ENCODE measurements at places on chromosomes 2 and 18.
A peak's percentile ranks its signal among the peaks of the same experiment; 100 is the strongest.

DNA sequence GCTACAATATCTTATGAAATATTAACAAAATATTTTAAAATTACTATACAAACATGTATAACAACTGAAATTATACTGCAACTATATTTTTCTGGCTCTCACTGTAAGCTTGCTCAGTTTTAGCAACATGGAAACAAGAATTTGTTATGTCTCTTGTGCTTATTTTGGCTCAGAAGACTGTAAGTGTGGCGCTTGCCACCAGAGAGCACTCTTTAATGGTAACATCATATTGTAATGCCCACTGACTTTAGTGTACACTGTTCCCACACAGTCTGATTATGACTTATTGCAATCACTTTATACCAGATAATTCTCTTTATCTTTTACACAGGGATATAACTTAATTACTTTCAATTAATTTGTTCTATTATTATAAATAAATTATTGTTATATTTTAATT is 1500.6 kb upstream of the TMEFF2 start:
- no peaks in the 10 kb centered on the region for H3K27me3 ChIP-seq
- peak; percentile 20 for DNase-seq
- H3K36me3 ChIP-seq, result no peaks in the 10 kb centered on the region
- no peak overlapping the region for H3K27ac ChIP-seq
- no peaks in the 10 kb centered on the region for H3K4me1 ChIP-seq
- no peak overlapping the region for H3K4me3 ChIP-seq

DNA sequence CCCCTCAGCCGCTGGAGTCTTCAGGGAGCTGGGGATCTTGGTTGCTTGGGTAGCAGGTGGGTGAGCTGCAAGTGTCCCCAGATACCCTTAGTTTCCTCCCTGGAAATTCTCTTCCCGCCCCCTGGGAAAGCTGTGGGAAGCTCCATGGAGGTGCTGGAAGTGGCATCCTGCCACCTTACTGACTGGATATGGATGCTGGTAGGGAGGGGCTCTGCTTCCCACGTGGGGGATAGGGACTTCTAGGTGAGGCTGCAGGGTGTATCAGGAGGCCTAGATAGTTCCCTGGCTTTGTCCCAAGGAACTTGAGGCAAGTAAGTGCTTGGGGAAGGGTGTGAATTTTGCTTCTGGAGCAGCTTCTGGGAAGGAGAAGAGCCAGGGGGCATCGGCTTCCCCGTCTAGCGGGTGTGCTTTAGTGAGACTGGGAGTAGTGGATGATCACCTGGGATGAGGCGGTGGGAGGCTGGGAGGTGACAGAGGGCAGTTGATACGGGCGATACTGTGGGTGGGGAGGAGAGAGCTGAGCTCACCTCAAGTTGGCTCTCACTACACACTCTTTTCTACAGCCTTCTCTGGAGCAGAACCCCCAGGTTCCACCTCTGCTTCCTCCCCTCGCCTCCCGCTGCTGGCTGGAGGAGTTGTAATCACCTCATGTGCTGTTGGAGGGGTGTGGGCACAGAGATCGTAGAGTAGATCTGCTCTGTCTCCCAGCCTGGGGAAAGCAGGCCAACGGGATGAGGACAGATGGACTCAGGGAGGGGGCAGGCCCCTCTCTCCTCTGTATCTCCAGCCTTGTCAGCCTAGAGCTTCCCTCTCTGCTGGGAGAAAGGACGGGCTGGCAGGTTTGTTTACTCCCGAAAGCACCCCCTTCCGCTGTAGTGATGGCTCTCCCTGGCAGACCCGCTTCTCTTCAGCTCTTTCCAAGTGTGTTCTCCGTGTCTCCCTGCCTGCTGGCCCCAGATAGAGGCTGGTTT is 19.8 kb downstream of the TET3 start:
- H3K27me3 ChIP-seq, result no peaks in the 10 kb centered on the region
- no peak for DNase-seq
- H3K36me3 ChIP-seq, result no peaks in the 10 kb centered on the region
- H3K4me3 ChIP-seq, result no peak overlapping the region
- no peak overlapping the region for H3K27ac ChIP-seq

GRCh38 chr2:211665299-211665698 is 873.3 kb downstream of the ERBB4 start:
- H3K4me1 ChIP-seq, result no peaks in the 10 kb centered on the region
- H3K4me3 ChIP-seq, result no peak overlapping the region
- H3K36me3 ChIP-seq, result no peaks in the 10 kb centered on the region

DNA sequence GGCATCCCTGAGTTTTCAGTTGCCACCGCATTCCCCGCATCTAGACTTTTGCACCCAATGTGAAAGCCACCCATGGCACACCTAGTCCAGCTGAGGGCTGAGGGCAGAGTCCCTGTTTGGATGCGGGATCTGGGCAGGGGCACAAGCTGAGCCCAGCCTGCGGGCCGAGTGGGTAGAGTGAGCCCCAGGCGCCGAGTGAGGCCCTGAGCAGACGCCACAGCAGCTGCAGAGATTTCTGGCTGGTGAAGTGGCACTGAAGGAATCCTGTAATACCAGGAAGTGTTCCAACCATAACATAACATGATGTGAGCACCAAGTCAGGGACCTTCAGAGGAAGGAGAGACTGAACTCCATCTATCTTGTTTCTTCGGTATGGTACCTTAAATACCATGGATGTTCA is 27.7 kb upstream of the FRZB start:
- H3K4me3 ChIP-seq, result no peak overlapping the region
- no peak for DNase-seq
- H3K27ac ChIP-seq, result no peak overlapping the region
- H3K27me3 ChIP-seq, result no peaks in the 10 kb centered on the region
- no peaks in the 10 kb centered on the region for H3K36me3 ChIP-seq

- no peaks in the 10 kb centered on the region for H3K36me3 ChIP-seq
- no peaks in the 10 kb centered on the region for H3K27me3 ChIP-seq
- no peak overlapping the region for H3K4me3 ChIP-seq
Measured at GRCh38 chr2:34419856-34420255, 820.8 kb upstream of the FAM98A start.

DNA sequence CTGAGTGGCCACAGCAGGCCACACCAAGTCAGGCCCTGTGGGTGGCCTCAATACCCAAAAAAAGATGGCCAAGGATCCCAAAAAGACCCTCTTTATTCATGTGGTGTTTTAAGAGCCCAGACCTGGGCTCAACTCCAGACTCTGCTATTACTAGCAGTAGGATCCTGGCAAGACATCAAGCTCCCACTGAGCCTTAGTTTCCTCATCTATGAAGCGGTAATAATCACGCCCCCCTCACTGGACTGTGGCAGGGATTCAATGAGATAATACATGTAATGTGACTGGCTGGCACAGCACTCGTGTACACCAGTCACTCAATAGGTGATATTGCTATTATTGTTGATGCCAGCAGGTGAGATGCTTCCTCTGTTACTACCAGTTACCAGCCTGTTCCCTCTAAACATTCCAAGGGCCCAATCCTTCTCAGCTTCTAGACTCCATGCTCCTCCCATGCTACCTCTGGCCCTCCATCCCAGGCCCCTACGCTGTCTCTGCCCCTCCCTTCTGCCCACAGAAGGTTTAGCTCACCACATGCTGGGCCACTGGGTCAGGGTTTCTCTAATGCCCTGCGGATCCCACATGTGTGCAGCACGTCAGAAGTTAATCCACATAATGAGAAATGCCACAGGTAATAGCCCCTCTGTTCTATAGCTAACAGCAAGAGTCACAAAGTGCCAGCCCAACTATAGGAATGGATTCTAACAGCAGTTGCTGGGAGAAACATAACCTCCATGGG is 51.2 kb downstream of the SLC4A5 start:
- H3K4me3 ChIP-seq, result no peak overlapping the region
- H3K4me1 ChIP-seq, result peaks cover 11% of the 10 kb centered on the region
- no peaks in the 10 kb centered on the region for H3K36me3 ChIP-seq
- H3K27ac ChIP-seq, result no peak overlapping the region
- DNase-seq, result no peak

DNA sequence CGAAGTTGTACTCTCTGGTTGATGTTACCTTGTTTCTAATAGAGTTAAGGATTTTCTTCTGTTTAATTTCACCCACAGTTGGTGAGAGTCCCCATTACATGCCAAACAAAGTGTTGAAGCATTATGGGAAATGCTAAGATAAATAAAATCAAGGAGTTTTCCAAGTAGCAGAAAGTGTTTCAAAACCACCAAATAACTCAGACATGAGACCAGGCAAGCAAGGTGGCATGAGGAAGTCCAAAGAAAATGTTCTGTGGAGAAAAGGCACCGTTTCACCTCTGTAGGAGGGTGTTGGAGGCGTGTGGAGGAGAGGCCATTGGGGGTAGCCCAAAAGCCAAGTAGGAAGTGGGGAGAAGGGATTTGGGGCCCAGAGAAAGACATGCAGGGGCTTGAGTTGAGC is 8.7 kb downstream of the CFAP221 start:
- no peak for DNase-seq
- no peaks in the 10 kb centered on the region for H3K4me1 ChIP-seq
- H3K4me3 ChIP-seq, result no peak overlapping the region
- H3K36me3 ChIP-seq, result no peaks in the 10 kb centered on the region
- peaks cover 10% of the 10 kb centered on the region for H3K27me3 ChIP-seq
- H3K27ac ChIP-seq, result no peak overlapping the region

DNA sequence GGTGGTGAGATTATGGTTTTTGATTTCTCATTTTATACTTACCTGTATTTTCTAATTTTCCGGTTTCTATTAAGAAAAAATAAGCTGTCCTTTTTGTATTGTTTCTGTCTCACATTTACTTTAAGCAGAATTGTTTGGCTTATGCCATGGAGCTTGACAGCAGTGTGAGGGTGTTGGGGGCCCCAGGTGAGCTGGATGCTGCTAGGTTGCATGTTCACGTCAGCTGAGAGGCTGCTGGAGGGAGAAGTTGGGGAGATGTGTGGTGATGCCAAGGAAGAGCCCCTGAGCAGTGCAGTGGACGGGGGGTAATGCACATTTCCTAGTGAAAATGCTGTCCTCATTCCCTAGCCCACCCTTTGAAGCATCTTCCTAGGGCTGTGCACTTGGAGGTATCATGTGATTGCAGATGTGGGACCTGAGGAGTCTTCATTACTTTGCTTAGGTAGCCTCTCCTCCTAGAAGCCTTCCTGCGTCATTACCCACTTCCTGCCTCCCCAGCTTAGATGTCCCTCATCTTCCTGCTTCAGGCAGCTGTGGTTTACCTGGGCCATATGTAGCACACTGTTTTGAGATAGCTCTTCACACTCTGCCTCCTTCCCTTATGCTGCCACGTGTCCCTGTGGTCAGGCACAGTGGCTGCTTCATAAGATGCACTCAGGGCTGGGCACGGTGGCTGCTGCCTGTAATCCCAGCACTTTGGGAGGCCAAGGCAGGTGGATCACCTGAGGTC is 16.2 kb downstream of the ATG16L1 start:
- H3K4me3 ChIP-seq, result no peak overlapping the region
- DNase-seq, result peak; percentile 54

DNA sequence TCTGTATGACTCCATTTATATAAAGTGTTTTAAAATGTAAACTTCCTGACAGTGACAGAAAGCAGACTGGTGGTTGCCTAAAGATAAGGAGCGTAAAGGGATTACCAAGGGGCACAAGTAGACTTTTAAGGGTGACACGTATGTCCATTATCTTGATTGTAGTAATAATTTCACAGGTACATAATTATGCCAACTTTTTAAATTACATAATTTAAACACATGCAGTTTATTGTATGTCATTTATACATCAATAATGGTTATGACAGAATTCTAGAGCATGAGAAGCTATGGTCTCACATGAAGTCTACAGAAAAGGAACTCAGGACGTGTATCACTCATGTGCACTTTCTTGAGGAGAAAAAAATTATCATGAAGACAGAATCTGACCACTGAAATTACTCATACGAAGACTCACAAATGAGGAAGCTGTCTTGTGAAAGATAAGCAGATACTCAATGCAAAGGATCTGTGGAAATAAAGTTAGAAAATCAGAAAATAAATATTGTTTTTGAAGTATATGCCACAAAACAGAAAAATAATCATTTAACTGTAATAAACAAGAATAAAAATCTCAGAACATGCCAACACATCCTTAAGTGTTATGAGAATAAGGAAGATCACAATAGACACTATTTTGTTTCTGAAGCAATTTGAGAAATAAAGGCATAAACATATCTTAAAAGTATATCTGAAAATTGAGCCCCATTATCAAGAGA is 84.4 kb downstream of the TMEM131 start:
- no peaks in the 10 kb centered on the region for H3K27me3 ChIP-seq
- no peak overlapping the region for H3K4me3 ChIP-seq
- H3K4me1 ChIP-seq, result no peaks in the 10 kb centered on the region
- peaks cover 7% of the 10 kb centered on the region for H3K36me3 ChIP-seq
- DNase-seq, result peak; percentile 66

DNA sequence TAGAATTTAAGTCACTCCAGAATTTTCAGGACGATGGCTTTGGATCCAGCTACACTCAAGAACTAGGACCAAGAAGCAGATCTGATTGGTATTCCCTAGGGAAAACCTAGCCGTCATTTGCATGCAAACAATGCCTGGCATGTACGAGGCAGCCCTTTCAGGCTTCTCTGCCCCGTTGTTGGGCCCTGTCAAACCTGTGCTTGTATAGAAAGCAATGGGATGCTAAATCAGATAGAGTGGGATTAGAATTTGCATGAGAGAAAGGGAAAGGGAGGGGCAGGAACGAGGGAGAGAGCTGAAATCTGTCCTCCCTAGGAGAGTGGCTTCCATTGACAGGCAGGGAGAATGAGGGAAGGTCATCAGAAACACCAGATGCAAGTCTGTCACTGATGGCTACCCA is 28.6 kb downstream of the ARID5A start:
- H3K27ac ChIP-seq, result no peak overlapping the region
- no peaks in the 10 kb centered on the region for H3K36me3 ChIP-seq
- no peaks in the 10 kb centered on the region for H3K4me1 ChIP-seq
- no peak overlapping the region for H3K4me3 ChIP-seq

DNA sequence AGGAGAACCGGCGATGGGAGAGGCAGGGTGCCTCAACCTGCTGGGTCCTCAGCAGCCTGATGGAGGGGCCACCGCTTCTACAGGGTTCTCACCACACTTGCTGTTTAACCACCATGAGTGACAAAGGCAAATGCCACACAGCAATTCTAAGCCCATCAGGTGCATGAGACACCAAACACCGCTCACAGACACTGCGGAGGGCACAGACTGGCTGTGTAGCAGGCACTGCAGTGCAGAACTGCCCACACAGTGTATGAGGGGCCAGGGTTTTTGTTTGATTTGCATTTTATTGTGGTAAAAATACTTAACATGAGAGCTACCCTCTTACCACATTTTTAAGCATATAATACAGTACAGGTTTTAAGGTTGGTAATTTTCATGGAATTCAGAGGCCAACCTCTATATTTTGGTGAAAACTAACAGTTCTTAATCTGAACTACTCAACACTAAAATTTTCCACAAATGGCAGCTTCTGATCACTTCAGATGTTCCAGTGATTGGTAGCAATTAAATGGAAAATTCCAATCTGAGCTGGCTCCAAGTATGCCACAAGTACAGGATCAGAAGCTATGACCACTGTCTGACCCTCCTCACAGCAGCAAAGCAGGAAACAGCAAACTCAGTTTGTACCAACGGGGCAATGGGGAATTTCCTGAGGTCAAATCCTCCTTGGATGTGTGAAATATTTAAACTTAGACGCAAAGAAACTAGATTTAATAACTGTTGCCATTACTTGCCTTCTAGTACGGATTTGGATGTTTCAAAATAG is 67.7 kb downstream of the FAM210A start:
- H3K4me3 ChIP-seq, result no peak overlapping the region
- DNase-seq, result no peak
- H3K27me3 ChIP-seq, result no peaks in the 10 kb centered on the region
- peaks cover 2% of the 10 kb centered on the region for H3K36me3 ChIP-seq

GRCh38 chr18:24270937-24271380 is 126.7 kb downstream of the OSBPL1A start:
- peaks cover 18% of the 10 kb centered on the region for H3K4me1 ChIP-seq
- no peak for DNase-seq
- peaks cover 1% of the 10 kb centered on the region for H3K36me3 ChIP-seq
- H3K27me3 ChIP-seq, result no peaks in the 10 kb centered on the region

- H3K27me3 ChIP-seq, result no peaks in the 10 kb centered on the region
- no peak overlapping the region for H3K4me3 ChIP-seq
- peak overlapping the region; percentile 68 for H3K27ac ChIP-seq
- no peaks in the 10 kb centered on the region for H3K36me3 ChIP-seq
- no peak for DNase-seq
Measured at GRCh38 chr18:24427484-24427883, 1.0 kb downstream of the IMPACT start.
